ENCODE measurements at places on chromosomes 3 and 15. TPM values are rescaled to one million over a fixed set of nuclear protein-coding genes. Genes with fewer than 3 reads are reported as not detected.

The MNS1 gene
- not detected for total RNA-seq

The CTDSPL2 gene
- total RNA-seq = 72.0 TPM

The GPR149 gene
- total RNA-seq = not detected

The GOLGA6L10 gene
- 2.4 TPM for total RNA-seq

The CCR3 gene
- 0.29 TPM for total RNA-seq
